Epithelial cell of prostate (primary cell): ENCODE measurements at places on chromosomes 2 and 18.
A peak's percentile ranks its signal among the peaks of the same experiment; 100 is the strongest.

DNA sequence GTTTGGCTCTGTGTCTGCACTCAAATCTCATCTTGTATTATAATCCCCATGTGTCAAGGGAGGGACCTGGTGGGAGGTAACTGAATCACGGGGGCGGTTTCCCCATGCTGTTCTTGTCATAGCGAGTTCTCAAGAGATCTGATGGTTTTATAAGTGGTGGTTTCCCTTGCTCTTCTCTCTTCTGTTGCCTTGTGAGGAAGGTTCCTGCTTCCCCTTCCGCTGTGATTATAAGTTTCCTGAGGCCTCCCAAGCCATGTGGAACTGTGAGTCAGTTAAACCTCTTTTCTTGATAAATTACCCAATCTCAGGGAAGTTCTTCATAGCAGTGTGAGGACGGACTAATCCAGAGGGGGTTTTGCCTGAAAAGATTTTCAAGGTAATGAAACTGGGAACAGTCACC lies 245.4 kb downstream of the GALR1 start:
- DNase-seq, result no peak

DNA sequence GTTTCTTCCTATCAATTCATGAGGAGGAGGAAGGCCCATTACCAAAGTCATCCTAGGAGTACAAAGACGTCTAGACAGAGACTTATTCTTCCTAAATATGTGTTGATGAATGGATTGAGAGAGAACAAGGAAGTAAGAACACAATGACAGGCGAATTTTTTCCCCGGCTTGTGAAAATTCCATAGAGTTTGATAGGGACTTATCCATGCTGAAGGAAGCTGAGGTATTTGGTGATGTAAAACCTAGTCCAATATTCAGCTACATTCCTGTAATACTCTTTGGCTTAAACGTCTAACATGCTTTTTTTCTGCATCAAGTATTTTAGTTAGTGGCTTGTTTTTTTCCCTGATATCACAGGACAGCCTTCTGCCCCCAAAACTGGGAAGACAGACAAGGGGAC lies 121.9 kb upstream of the MYT1L start:
- no peak for DNase-seq

DNA sequence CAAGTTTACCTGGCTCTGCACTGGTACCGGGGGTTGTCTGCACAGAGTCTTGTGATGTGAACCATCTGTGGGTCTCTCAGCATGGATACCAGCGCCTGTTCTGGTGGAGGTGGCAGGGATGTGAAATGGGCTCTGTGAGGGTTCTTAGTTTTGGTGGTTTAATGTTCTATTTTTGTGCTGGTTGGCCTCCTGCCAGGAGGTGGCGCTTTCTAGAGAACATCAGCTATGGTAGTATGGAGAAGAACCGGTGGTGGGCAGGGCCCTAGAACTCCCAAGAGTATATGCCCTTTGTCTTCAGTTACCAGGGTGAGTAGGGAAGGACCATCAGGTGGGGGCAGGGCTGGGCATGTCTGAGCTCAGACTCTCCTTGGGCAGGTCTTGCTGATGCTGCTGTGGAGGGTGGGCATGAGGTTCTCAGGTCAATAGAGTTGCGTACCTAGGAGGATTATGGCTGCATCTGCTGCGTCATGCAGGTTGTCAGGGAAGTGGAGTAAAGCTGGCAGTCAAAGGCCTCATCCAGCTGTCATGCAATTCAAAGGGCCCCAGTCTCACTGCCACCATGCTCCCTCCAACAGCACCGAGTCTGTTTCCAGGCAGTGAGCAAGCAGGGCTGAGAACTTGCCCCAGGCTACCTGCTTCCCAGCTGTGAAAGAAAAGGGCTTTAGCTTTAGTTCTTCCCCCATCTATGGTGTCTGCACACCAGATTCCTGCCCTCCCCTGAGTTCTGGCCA lies 278.0 kb downstream of the METTL4 start:
- DNase-seq, result no peak

GRCh38 chr2:28391564-28392296 lies 928 bp upstream of the FOSL2 start:
- peak; percentile 56 for DNase-seq

GRCh38 chr2:6072768-6073167 lies 380.6 kb downstream of the SOX11 start:
- no peak for DNase-seq
